AG04449 (cell line): ENCODE measurements at places on chromosomes 4 and X.

DNA sequence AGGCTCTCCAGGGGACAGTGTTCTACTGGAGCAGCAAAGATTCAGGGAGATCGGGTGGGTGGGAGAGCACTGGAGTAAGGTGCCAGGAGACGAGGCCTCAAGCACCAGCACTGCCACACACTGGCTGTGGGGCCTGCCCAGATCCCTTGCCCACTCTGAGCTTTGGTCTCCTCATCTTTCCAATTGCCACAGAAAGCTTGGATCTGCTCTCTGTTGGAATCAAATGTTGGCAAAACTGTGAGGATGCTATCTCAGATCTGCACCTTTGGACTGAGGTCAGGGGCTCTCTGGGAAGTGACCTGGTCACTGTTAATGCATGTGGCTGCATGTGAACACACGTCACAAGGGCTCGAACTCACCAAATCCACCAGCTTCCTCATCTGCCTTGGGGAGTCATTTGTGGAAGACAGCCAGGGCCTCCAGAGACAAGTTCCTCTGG is 1.3 kb downstream of the RIPPLY1 start:
- no peak for DNase-seq

GRCh38 chrX:154097003-154097588 is 421 bp downstream of the MECP2 start:
- no peak for DNase-seq

- no peak for DNase-seq
These were observed 81.0 kb downstream of the SHROOM2 start for GRCh38 chrX:9867226-9867625.

DNA sequence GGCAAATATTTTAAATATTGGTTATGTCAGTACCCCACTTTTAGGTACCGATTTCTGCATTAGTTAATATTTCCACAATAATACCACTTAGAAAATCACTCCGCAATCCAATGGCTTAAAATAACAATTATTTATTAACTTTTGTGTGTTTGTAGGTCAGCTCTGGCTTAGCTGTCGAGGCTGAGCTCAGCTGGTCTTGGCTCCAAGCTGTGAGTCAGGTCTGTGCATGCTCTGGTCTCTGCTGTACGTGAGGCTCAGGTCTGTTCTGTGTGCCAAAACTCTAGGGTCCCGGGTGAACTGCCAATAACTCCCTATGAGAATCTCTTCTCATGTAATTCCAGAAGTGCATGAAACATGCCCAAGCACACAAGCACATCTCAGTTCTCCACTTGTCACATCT is 245.8 kb upstream of the GK2 start:
- no peak for DNase-seq

- DNase-seq = no peak
These were observed 1.6 kb upstream of the EXOC1 start for GRCh38 chr4:55851885-55852284.

DNA sequence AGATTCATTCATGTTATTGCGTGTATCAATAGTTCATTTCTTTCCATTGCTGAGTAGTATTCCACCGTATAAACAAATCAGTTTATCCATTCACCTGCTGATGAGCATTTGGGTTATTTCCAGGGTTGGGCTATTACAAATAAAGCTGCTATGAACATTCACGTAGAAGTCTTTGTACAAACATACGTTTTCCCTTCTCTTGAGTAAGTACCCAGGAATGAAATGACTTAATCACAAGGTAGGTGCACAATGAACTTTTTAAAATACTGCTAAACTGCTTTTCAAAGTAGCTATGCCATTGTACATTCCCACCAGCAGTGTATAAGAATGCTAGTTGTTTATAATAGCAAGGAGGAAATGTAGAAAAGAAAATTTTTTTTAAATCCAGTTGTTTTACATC is 35.9 kb downstream of the SYTL4 start:
- no peak for DNase-seq

DNA sequence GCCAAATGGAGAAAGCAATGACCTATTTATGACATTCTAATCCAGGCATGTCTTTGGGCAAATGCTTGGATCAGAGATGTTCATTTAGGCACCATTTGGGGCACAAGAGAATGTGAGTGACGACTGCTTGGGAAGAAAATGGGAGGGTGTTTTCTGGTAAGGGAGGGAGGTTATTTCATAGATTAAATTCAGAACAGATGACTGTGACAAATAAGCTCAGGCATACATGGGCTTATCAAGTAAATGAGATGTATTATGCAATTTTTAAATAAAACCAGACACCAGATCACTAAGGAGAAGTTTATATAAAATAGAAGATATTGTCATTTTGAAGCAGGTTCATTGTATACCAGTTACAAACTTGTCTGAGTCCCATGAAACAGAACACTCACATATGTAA is 71.4 kb upstream of the UGT8 start:
- DNase-seq = no peak

- no peak for DNase-seq
These were observed 68.7 kb downstream of the SUPT20HL2 start for GRCh38 chrX:24245202-24245601.

DNA sequence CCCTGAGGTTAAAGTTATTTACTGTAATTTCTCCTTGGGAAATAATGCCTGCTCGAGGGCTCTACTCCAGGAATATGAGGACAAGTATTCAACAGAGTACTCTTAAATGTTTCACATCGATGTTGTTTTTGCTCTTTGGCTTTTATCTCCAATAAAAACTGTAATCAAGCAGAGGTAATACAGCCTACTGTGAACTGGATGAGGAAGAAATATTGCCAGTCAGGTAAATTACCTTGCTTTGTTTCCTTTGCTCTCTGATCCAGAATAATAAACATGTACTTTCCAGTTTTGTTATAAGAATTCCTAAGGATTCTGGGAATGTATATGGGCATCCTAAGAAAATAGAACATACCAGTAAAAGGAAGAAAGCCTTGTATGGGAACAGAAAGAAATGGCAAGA is 60.4 kb downstream of the FNIP2 start:
- no peak for DNase-seq

- no peak for DNase-seq
These were observed 1.5 kb downstream of the CCNG2 start for GRCh38 chr4:77158487-77158861.

GRCh38 chr4:88341227-88342192 is 37.1 kb upstream of the HERC6 start:
- DNase-seq = peak; percentile 81

GRCh38 chr4:137283737-137284136 is 248.6 kb downstream of the PCDH18 start:
- DNase-seq = no peak

GRCh38 chr4:1451106-1451751 is 45.0 kb upstream of the NKX1-1 start:
- no peak for DNase-seq

- no peak for DNase-seq
These were observed 772 bp upstream of the FBXW7 start for GRCh38 chr4:152536545-152537182.

- no peak for DNase-seq
These were observed 4.3 kb downstream of the TMPRSS11D start for GRCh38 chr4:67879486-67879885.

- no peak for DNase-seq
These were observed 412.1 kb upstream of the RASGEF1B start for GRCh38 chr4:81883530-81884450.

DNA sequence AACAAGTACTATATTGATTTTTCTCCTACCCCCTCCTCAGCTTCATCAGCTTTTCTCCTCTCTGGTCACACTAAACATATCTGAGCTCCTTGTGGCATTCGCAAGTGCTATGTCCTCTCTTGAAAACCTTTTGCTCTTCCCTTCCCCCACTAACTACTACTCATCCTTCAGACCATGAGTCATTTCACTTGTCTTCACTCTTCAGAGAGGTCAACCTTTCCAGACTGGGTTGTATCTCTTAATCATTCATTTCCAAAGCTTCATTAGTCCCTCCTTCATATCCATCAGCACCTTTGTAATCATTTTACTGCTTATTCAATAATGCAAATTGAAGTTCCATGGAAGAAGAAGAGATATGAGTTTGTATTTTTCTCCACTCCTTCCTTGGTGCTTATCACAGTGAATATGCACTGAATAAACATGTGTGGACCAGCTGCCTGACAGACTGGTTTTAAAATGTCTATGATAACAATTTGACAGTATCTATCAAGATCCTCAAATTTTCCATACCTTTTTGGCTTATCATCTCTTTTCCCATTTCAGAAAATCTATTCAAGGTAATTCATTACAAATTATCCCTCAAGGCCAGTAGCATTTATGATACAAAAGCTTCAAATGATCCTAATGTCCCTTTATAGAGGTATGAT is 28.4 kb downstream of the DDX60L start:
- no peak for DNase-seq

- no peak for DNase-seq
These were observed 295.8 kb downstream of the MAGEB5 start for GRCh38 chrX:26511589-26512363.

DNA sequence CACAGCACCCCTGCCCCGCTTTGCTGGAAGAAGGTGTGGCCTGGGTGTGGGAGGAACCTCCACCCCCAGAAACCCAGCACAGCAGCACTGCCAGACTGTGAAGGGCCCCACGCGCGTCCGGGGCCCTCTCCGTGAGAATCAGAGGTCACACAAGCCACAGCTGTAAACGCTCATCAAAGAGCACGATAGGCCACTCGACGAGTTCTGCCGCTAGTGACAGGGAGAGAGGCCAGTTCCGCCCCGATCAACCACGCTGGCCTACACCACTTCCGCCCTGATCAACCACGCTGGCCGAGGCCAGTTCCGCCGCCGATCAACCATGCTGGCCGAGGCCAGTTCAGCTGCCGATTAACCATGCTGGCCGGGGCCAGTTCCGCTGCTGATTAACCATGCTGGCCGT is 25.9 kb upstream of the ADRA2C start:
- DNase-seq = no peak

DNA sequence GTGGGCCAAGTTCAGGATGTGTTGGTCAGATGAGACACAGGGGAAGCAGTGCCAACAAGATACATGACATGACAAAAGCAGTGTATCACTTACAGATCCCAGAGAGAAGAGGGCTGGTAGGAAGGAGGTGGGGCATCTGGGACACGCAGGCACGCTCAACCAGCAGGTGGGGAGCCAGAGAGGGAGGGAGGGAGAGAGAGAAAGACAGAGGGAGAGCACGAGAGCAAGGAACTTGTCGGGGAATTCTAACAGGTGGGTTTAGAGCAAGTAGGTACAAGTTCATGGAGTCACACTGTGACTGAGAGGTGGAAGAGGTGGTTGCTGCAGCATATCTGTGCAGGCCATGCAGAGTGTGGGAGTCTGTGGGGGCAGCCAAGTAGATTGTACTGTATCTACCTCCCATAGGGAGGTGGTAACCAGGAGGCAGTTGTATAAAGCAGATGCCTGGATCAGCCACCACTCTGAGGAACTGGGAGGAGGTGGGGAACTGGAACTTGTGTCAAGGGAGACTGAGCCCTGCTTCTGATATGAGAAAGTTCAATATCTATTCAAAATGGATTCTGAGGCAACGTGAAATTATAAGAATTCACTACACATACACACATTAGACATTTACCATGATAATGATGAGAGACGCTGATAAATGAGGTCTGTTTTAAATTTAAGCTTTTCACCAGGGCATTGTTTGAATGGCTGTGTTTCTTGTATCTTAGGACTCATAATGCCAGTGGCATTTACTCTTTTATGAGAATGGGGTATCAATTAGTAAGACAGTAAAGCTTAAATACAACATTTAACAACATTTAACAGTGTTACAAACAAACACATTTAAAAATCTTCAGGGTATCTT is 43.7 kb downstream of the BBS12 start:
- no peak for DNase-seq

- no peak for DNase-seq
These were observed 86.7 kb upstream of the TECRL start for GRCh38 chr4:64495946-64496345.

DNA sequence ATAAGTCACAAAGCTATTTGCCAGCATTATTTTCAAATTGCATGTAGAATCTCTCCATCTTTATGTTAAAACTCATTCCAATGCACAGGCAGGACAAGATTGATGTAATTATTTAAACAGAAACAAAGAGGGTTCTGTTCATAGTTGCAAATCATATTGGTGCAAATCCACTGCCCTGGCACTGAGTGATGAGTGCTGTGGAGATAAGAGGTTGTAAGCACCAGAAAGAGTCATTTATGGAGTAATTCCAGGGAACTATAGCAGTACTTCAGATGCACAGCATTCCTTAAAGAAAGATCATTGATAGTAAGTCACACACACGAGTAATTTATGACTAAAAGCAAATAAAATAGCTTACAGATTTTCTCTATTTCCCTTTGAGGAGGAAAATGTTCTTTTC is 337.7 kb upstream of the CTSO start:
- no peak for DNase-seq

DNA sequence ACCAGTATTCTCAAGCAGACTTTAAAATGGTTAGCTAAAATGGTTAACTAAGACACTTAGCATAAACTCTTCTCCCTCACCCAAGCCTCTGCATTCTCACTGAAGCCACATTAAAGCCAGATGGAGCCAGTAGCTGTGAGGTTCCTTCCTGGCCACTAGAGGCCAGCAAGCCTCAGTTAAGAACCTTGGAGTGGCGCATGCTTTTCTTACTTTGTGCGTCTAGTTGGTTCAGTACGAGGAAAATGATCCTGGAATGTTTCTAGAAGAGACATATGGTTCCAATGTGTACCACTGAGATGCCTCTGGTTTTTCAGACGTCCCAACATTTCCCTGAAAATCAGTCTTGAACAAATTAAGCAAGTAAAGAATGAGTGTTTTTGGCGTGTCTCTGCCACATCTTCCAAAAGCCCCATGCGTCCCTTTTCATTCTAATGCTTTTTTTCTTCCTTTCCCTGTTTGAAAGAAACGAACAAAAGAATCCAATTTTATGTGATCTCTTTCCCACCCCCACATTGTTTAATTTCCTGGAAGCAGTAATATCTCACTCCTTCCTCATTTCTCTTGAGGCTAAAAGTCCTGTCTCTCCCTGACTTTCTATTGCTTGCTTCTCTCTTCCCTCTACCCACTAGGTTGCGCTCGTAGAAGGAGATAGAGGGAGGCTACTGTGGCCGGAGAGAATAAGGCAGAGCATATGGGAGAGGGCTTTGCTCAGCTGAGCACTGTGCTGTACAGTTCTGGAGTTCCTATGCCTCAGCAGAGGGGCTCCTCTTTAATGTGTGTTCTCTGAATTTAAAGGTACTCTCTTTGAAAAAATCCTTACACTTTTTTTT is 82.9 kb upstream of the TAB3 start:
- no peak for DNase-seq

GRCh38 chrX:18099745-18100144 is 120.9 kb downstream of the BEND2 start:
- no peak for DNase-seq

DNA sequence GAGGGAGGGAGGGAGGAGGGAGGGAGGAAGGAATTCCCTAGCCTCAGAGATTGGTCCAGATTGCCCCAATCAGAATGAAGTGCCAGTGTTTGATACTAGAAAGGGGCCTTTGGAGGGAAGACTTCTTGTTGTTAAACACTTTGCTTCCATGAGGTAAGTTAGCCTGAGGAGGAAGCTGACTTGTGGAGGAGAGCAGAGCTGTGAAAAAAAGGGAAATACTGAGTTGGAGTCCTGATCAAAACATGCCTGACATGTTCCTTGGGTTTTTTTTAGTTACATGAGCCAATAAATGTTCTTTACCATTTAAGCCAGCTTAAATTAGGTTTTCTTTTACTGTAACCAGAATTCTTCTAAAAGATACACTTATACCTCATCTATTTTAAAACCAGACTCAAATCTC is 57.6 kb downstream of the GSX2 start:
- no peak for DNase-seq
